ENCODE measurements at places on chromosomes 1 and 21.

DNA sequence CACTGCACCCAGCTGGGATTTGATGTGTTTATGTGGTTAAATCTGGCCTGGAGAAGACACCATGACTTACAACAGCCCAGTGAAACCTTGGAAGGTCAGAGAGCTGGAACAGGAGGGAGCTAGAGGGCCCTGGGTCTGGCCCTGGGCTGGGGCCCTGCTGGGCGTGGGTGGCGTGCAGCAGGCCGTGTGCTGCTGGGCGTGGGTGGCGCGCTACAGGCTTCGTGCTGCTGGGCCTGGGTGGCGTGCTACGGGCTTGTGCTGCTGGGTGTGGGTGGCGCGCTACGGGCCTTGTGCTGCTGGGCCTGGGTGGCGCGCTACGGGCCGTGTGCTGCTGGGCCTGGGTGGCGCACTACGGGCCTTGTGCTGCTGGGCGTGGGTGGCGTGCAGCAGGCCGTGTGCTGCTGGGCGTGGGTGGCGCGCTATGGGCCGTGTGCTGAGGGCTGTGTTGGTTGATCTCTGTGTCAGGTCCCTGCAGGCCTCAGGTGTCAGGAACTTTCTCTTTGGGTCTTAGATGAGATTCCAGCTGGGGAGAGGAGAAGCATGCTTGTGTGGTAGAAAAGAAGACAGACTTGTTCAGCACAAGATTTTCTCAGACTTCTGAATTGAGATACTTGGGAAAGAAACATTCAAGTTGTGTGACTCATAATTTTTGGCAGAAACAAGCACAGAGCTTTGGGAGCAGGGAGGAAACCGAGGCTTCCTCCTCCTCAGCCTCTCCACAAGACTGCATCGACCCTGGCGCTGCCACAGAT is 66.0 kb downstream of the COL18A1 start:
- DNase-seq, result no peak

GRCh38 chr1:21524220-21524619 is 15.0 kb downstream of the ALPL start:
- DNase-seq, result no peak

- DNase-seq, result no peak
Observed at GRCh38 chr1:167645140-167645541, 15.1 kb downstream of the RCSD1 start.

- DNase-seq, result no peak
Observed at GRCh38 chr1:4986306-4986705, 331.9 kb downstream of the AJAP1 start.

GRCh38 chr1:6601049-6601922 is 1.4 kb downstream of the KLHL21 start:
- peak; percentile 90 for DNase-seq

DNA sequence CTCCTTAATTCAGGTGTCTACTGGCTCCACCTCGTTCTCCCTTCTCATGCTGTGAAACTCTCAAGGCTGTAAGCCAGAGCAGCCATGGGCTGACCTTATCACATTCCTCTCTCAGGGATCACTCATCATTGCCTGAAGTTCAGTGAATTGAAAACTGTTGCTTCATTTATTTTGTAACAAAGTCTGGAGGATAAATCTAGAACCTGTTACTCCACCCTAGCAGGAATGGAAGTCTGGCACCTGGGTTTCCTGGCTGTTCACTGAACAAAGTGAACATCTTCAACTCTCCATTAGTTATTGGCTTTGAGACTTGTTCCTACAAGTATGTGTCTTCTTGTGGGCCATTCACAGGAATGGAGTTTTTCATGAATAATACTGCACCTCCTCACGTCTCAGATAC is 584.1 kb downstream of the PTPRU start:
- no peak for DNase-seq

- DNase-seq, result no peak
Observed at GRCh38 chr1:209057083-209057482, 526.4 kb upstream of the CAMK1G start.

DNA sequence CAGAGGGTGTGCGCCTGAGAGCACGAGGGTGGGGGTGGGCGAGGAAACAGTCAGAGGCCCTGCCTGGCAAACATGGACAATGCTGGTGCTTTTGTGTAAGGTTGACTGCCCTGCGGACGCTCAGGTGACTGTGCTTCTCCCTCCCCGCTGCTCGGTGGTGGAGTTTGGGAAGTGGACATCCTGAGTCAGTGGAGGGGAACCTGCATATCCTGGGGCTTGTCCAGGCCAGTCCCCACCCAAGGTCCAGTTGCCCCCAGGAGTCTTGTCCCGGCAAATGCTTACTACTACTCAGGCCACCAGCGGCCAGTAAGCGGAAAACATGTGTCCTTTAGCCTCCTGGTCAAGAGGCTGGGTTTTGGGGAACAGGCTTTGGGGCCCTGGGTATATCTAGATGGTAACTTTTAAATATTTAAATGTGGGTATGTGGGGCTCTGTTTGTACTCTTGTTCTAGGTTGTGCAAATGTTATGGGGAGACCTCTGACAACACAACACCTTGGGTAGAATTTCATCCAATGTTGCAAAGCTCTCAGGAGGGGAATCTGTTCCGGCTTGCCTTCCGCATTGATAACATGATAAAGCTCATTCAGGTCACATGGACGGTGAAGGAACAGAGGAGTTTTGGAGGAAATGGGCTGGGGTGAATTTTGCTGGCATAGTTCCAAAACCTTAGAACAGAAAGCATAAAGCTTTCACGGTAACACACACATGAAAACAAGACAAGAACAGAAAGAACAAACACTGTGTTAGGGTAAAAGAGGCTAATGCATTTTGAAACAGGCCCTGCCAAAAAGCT is 364.9 kb downstream of the PRDM2 start:
- no peak for DNase-seq

GRCh38 chr1:116751621-116752020 is 2.6 kb upstream of the CD2 start:
- DNase-seq, result no peak

DNA sequence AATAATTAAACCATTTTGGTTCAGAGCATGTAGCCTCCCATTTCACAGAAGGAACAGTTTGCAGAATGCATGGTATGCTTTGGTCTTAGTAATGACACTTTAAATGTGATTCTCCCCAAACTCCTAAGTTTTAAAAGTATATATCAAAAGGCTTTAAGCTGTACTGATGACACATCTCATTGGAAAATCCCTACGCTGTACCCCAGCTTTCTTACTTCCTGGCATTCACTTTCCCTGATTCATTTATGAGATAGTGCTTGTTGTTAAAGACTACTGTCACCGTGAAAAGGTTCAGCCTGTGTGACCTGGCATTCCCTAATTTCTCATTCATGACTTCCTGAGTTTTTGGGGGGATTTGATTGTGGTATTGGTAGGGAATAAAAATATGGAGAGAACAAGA is 53.4 kb downstream of the MPZL1 start:
- no peak for DNase-seq

GRCh38 chr21:41874611-41875010 is 4.5 kb downstream of the PRDM15 start:
- DNase-seq, result no peak
